Cortex of kidney (tissue), 1 donor: ENCODE measurements at places on chromosomes 6 and 20.

- no peak for DNase-seq
Observed at GRCh38 chr6:148383658-148384368, 41.2 kb downstream of the SASH1 start.

DNA sequence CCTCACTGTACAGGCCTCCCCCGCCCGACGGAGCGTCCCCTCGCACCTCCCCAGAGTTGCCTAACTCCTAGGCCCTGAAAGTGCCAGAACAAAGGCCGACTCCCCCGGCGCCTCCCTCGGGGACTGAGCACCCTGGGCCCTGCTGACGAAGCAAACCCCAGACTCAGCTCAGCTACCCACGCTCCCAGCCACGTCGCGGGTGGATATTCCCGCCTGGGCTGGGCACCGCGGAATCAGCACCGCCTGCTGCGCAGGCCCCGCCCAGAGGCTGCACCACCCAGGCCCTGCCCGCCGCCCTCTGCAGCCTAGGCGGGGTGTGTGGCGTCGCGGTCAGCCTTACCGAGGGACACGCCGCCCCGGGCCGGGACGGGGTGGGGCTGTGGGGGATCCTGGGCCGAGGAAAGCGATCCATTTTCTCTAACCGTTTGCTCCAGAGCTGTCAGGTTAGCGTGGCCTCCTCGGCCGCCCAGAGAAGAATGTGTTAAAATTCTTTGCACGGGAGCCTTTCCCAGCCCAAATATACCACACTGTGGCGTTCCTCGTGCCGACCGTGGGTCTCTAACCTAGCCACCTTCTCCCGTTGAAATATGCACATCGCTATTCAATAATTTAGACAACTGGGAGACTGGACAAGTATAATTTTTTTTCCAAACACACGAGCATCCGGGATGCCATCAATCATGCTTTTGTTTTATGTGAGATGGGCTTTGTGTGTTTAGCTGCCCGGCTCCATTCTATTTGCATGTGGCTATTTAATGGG lies 31.4 kb downstream of the TFAP2A start:
- DNase-seq: no peak

- no peak for DNase-seq
Observed at GRCh38 chr6:16397623-16398022, 159.2 kb downstream of the GMPR start.

DNA sequence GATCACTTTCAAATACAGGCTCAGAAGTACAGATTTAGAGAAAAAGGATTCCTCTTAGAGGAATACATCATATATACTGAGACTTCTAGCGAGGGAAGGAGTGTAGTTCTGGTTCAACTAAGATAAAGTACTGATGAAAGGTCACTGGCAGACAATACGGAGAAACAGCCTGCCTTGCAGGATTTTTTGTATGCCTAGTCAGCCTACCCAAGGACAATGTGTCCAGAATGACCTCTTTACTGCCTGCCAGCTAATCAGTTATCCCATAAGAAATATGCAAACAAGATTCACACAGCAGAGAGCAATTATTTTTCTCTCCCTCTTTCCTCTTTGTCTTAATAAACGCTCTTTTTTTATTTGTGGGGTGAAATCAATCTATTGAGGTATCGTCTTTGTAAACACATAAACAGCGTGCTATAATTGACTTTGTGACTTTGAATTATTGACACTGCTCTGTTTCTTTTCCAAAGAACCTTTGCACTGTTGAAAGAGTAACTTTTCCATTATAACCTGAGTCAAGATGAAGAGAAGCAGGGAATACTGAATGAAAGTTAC lies 1.4 kb upstream of the TSPYL4 start:
- no peak for DNase-seq

DNA sequence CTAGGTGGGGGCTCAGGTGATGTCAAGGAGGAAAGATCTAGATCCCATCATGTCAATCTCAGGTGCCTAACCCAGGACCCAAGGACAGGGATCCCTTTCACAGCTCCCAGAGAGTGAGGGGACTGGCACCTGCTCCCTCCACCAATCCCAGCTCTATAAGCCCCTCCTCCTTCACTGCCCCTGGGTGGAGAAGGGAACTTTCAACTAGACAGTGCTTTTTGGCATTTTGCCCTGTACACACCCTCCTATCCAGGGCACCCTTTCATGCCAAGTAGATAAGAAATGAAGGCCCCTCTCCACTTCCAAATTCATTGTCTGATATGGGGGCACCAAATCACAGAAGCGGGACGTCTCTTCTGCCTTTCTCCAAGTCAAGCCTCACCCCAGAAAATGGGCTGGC lies 61.6 kb downstream of the MDGA1 start:
- DNase-seq: no peak

DNA sequence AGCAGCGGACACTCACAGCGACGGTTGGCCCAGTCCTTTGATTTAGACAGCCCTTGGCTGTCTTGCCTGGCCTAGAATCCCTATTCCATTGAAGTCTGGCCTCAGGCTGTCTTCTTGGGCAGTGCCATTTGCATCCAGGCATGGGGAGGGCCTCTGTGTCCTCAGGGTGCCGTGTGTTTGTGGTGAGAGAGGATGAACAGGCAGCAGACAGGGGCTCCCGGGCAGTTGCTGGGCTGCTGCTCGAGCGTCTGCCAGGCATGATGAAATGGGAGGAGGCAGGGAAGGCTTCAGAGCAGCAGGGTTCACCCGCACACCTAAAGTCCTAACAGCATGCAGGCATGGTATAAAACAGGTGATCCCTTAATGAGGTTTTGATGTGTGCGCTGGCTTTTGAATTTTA lies 126.9 kb downstream of the SOBP start:
- DNase-seq: no peak

DNA sequence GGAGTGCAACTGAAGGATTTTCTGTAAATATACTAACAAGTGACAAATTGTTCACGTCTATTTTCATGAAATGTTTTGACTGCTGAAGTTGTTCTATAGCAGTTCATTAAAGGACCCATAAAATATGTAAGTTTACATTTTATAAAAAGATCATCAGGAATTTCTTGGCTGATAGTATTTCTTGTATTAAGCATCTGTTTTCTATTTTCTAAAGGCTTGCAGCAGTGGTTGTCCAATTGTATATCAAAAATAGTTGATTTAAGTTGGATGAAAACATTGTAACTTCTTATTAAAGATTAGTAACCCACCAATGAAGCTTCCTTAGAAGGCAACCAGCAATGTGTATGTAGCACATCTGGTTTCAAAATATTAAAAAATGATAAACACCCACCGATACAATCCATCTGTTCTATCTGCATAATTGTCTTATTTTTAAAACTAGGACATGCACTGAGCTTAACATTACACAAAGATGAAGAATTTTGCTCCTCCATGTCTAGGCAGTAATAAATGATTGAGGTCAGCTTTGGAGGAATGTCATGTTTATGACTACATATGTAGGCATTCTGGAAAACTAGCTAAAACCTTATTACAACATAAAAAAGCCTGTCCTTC lies 301.3 kb upstream of the TCF21 start:
- DNase-seq: no peak

DNA sequence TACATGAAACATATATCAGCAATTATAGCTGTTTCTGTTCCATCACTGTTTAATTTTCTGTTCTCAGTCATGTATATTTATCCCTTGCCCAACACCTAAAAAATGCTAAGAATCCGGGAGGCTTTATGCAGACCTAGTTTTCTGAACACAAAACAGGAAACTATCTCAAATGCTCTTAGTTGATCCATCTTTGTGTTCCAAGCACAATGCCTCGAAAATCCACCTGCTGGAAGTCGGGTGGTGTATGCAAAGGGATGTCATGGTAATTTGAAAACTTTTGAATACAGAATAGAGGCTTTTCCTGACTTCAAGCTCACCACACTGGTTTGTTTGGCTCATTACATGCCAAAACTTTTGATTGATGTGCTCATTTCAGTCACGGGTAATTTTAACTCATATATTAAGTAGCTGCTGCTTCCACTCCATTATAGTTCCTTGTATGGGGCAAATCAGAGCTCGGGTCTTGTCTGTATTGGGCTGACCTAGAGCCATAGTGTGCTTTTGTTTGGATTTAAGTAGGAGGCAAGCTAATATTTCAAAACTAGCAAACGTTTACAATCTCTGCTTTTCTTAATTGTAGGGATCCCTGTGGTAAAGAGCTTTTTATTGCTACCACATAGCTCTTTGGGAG lies 646.5 kb upstream of the EPHA7 start:
- DNase-seq: no peak

GRCh38 chr6:142185641-142186040 lies 38.6 kb downstream of the VTA1 start:
- no peak for DNase-seq

DNA sequence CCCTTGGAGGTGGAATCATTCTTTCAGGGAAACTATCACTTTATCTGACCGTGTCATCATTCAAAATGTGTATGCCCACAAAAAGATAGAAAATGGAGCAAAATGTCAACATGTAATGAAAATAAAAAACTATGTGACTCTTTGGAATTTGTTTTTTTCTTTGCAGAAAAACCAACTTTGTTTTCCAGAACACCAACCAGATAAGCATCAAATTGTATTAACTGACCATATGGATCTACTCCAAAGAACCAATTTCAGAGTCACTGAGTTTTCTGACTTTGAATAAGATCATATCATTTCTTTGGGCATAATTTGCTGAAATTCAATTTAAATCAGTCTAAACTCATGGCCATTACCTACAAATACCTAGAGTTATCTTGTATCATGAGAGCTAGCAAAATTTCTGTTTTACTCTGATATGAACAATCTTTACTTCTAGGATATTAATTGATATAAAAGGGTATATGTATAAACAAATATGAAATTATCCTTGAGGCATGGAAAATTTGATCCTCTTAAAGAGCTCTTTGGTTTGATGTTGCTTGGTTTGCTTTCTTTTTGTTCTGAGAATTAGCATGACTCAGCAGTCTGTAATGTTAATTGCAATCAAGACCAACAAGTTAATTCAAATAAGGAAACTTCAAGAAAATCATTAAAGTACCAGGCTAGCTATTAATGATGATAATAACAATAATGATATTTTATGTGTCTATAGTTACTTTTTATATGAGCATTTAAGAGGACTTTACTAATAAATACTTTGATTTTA lies 444.4 kb upstream of the MARCKS start:
- DNase-seq: no peak

DNA sequence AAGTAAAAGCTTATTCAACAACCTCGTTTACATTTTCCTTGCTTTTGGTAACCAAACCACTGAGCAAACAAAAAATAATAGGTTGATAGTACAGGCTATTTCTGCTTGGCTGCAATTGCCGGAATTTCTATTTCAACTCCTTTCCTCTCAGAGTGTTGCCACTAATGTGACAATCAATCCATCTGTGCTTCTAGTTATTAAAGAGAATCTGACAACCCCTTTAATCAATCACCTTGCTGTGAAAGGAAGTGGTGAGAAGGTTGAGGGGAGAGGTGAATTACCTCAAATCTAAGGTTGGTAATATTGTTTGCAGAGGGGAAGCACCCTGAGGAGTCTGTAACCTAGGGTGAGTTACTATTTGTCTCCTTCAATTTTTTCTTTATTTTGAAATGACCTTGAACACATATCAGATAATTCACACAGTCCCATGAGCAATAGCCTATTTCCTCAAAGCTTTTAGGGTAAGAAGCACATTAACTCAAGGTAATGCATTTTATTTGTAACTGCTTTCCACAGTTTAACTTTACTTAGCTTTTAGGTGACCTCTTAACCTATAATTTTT lies 603.4 kb downstream of the MMUT start:
- DNase-seq: no peak

GRCh38 chr6:112927641-112928320 lies 580.7 kb downstream of the RFPL4B start:
- no peak for DNase-seq

DNA sequence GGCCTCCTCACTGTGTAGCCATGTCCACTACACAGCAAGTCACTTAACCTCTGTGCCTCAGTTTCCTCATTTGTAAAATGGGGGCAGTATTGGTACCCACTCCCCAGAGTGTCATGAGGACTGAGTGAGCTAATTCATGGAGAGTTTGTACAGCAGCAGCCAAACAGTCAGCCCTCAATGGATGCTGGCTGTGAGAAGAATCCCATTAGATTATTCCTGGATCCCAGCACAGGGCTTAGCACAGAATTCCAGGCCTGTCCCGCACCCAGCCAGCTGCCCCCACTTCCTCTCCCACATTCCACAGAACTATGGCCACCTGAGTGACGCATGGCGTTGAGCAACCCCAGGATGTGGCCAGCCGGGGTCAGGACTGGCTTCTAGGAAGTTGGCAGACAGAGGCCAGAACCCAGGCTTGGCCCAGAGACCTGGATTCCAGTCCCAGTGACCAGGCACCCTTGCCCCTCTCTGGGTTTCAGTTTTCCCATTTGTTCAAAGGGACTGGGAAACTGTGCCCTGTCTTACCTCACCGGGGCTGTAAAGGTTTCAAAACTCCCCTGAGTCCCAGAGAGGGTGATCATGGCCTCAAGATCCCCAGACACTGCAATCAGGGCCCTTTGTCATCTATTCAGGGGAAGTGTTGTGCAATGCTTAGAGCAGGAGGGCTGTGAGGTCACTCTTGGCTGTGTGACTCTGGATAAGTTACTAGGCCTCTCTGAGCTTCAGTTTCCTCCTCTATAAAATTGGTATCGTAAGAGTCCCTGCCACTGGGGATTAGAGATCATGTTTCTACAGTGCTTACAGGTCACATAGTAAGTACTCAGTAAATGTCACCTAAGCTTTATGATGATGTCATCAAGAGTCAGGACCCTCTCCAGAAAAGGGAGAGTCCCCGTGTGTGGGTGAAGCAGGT lies 3.0 kb upstream of the TGM2 start:
- DNase-seq: no peak

DNA sequence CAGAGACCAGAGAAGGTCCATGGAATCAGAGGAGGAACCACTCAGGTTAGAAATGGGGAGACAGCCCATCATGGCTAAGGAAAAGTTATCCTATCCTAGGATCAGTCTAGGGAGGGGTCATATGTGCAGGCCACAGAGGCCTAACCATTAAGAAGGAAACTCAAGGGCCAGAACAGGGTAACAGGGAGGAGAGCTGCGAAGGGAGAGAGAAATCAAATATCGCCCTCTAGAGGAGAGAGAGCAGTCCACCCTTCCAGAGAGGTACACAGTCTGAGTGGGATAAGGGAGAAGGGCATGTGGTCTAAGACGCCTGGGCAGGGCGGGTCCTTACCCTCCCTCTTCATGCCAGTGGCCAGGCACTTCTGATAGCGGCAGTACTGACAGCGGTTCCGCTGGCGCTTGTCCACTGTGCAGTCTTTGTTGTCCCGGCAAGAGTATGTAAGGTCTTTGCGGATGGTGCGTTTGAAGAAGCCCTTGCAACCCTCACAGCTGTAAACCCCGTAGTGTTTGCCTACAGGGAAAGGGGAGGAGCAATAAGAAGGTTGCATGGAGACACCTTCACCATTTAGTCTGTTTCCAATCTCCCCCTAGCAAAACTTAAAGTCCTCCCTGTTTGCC lies 2.9 kb downstream of the RXRB start:
- no peak for DNase-seq

DNA sequence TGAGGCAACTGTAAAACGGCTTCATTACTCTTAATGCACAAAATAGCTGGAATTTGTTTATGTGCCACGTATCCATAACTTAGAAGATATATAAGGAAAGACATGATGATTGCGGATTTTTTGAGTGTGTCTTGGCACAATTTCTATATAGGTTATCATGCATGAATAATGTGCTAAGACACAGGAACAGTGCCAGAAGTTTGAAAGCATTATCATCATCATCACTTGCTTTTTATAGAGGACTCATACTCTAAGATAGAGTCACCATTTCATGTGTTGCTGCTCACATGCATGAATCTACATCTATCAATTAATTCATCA lies 113.4 kb downstream of the ELOVL4 start:
- no peak for DNase-seq
